Fibroblast of the aortic adventitia (primary cell): ENCODE measurements at places on chromosomes 6 and 20. TPM values are rescaled to one million over a fixed set of nuclear protein-coding genes. Genes with fewer than 3 reads are reported as not detected.

GRCh38 chr6:147566244-147566898, 57.9 kb downstream of the SAMD5 start:
- DNase-seq, result no peak

GRCh38 chr6:99810295-99810694, 183.7 kb downstream of the MCHR2 start:
- DNase-seq, result no peak

DNA sequence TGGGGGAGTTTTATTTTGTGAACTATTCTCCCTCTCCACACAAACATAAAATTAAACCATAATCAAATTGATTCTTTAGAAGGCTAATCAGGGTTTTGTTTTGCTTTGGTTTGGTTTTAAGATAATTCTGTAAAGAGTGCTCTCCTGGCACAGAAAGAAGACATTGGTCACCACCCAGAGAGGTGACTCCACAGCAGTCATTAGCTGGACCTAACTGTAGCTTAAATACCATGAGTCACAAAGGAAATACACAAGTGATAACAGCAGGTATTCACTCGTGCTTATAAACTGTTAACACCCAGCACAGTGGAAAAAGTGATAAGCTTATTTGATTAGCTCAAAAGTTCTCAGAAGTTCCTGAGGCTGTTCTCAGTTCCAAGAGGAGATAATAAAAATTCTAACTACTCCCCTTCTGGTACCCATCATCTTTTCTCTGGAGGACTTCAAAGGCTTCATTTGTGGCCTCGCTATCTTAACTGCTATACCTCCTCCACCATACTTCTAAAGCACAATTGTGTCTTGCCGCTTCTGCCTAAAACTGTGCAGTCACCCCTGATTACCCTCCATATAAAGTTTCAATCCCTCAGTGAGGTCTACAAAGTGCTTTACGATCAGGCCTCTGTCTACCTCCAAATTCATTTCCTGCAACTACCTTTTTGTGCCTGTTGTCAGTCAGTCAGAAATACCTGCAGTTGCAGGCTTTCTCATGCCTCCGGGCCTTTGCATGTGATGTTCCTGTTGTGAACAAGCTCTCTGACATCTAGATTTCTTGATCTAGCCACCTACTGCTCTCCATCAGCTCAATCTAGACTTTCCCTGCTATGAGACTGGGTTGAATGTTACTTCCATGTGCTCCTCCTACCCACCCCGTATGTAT, 201.1 kb downstream of the SAMD5 start:
- no peak for DNase-seq

- DNase-seq, result no peak
Observed at GRCh38 chr6:158382491-158382890, 70.2 kb downstream of the TULP4 start.

GRCh38 chr6:44053106-44053756, 74.0 kb downstream of the MRPL14 start:
- no peak for DNase-seq

Gene OR2H1
- not detected in 2 replicates for total RNA-seq

Gene SNX21
- total RNA-seq, result 88.8 and 90.7 TPM in 2 replicates
